ENCODE measurements at places on chromosomes 1 and 21.

DNA sequence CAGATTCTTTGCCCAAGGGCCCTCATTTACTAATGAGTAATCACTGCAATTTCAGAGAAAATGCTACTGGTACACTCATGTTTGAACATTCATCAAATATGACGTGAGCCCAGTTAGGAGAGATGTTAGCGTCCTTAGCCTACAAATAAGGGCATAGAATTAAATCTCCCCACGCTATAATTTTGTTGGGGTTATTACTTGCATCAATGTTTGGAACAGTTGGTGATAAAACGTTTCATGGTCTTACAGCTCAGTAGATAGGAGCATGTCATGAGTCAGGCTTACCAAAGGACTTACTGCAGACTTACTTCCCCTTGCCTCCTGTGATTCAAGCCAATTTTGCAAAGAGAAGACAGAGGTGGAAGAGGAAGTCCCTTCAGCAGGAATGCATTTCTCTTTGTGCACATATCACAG is 304.0 kb downstream of the KIF26B start:
- no peak for DNase-seq

GRCh38 chr1:16078925-16079656 is 5.6 kb upstream of the FAM131C start:
- DNase-seq, result peak; percentile 52

GRCh38 chr1:219910716-219911115 is 17.6 kb downstream of the SLC30A10 start:
- no peak for DNase-seq

DNA sequence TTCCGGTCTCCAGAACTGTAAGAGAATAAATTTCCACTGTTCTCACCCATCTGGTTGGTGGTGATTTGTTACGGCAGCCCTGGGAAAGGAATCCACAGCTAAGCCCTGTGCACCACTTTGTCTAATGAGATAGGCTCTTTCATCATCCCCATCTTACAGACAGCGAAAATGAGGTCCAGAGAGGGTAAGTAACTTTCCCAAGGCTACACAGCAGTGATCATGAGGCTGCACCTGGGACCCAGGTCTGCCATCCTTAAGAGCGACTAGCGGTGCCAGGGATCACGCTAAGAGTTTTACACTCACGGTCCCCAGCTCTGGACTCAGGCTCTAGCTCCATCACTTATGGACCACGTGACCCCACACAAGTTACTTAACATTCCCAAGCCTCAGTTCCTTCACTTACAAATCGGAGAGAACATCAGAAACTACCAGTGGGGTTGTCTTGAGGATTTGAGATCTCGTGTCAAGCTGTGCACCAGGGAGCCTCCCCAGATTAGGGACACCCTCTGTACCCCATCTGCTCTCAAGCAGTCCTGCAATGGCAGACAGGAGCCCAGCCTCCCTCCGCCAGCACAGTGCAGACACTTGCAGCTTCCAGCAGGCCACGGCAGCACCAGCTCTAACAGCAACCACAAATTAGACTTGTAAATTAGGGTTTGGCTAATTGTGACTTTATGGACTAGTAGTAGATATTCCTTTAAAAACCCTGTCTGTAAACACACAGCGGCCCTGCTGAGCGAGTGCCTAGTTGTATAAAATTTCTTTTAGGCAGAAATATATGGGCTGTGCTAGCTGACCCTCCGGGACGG is 87.3 kb downstream of the DISP3 start:
- DNase-seq, result no peak

DNA sequence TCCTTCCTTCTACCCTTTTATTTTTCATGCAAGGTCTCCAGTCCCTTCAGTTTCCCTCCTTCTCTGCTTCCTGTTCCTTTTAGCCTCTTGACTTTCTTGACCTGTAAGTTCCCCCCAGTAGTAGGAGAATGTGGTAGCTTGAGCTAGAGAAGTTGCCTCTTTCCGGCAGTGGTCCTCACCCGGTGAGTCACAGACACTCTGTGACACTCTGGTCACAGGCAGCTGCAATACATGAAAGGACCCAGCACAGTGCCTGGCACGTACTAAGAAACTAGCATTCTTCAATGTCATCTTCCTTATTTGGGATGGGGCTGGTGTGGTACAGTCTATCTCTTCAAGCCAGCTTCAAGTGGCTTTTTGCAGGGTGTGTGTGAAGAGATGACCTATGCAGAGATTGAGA is 16.0 kb downstream of the PFKFB2 start:
- no peak for DNase-seq

DNA sequence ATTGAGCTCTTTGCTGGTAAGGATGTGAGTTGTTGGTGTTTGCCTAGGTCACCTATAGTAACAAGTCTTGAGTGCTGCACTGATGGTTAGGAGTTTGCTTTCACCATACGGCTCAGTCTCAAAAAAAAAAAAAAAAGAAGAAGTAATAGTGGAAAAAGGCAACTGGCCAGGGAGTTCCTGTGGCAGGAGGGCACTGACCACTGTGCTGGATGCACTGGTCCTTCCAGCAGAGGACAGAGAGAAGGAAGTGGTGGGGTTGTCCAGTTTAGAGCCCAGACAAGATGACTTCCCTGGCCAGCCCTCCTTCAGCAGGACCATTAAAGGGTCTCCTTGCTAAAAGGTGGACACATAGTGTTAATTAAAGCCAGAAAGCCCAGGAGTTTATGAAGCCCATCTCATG is 11.9 kb upstream of the PTCH2 start:
- DNase-seq, result no peak

DNA sequence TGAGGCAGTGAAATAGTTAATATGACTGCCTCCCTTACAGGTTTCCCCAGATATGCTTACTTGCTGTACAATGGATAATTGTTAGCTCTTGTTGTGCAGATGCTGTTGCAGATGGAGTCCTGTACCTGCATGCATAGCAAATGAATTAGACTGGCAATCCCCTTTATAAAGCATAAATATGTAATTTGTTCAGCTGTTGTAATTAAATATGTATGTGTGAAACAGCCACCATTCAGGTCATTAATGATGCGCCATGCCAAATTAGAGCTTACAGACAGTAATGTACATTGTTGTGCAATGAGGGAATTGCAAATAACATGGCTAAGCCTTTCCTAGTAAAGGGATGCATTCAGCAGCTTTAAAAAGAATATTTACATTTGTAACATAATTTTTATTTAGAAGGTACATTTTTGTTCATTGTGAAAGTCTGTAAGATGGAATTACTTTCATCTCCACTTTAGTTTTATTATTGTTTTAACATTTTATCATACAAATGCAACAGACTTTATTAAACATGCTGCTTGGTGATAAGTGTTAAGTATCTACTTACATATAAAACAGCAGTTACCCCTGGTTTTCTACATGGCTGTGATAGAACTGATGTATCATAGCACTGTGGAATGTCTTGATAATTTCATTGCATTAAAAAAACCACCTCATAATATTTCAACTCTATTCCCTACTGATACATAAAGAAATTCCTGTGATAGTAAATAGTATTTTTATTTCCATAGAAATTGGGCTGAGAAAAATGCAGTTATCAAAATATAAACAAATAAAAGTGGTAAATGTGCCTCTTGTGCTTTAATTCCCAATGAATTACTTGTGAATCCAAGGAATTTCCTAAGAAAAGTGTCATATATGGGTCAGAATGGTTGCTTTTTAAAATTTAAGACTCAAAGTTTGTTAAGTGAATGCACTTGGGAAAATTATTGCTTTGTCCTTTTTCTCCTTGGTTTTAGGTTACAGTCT is 99.0 kb downstream of the NFIA start:
- no peak for DNase-seq

DNA sequence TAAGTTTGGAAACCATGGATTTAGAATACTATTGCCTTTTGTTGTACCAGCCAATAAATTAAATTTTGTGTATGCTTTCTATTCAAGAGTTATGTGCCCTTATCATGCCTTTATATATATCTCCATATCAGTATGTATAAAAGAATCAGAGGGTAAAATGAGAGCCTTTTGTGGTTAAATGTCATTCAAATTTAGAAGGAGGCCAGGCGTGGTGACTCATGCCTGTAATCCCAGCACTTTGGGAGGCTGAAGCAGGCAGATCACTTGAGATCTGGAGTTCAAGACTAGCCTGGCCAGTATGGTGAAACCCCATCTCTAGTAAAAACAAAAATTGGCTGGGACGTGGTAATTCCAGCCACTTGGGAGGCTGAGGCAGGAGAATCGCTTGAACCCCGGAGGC is 88.9 kb downstream of the XPR1 start:
- no peak for DNase-seq

- no peak for DNase-seq
These were observed 16.6 kb downstream of the ATP1A1 start for GRCh38 chr1:116389686-116390085.

DNA sequence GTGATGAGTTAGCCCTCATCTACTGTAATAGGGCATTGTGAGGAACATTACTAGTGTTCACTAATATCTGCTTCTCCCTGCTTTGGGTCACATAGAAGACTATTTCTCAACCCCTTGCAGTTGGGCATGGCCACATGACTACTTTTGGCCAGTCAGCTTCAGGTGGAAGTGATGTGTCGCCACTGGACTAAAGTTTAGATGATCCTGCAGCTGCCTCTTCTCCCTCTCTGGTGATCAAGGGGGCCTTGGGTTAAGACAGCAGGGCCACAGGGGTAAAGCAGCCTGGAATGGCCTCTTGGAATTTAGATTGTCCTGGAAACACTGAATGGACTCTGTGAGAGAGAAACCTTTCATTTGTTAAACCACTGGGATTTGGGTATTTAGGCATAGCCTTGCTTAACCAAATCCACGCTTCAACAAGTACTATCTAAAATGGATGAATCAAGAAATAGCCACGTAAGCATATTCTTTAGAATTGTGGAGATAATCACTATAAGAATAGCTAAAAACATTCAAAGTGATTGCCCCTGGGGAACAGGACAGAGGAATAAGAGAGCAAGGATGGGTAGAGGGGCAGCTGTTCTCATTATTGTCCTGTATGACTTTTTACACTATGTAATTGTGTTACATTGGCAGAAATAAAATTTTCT is 41.2 kb downstream of the OPRD1 start:
- DNase-seq, result no peak

DNA sequence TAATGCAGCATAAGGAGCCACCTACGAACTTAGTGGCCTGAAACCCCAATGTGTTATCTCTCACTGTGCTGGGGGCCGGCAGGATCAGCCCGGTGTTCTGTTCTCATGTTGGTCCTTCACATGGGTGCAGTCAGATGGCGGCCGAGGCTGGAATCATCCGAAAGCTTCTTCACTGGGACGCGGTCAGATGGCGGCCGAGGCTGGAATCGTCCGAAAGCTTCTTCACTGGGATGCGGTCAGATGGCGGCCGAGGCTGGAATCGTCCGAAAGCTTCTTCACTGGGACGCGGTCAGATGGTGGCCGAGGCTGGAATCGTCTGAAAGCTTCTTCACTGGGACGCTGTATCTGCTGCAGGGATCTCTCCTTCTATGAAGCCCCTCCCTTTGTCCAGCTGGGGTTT is 12.6 kb upstream of the PCBP3 start:
- DNase-seq, result no peak

- no peak for DNase-seq
These were observed 206.3 kb downstream of the PDE4B start for GRCh38 chr1:65998763-65999583.

GRCh38 chr1:178871551-178872320 is 859 bp upstream of the ANGPTL1 start:
- no peak for DNase-seq

- no peak for DNase-seq
These were observed 143.9 kb upstream of the FMN2 start for GRCh38 chr1:239947801-239948200.

GRCh38 chr1:160726498-160727315 is 12.3 kb upstream of the SLAMF7 start:
- DNase-seq, result no peak

DNA sequence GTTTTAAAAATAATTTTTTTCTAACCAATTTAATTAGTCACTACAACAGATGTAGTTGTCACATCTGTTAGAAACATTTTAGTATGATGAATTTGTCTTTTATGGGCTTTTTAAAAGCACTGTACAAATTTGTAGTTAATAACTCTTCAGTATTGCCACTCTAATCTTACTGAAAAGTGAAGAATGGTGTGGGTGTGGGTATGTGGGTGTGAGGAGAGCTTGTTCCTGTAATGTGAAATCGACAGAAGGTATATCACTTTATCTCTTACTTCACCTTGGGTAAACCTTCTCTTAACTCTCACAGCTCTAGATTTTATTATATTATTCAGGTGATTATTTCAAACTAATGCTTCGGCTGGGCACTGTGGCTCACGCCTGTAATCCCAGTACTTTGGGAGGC is 42.5 kb downstream of the TMEM200B start:
- no peak for DNase-seq

GRCh38 chr1:34018285-34018684 is 146.7 kb downstream of the CSMD2 start:
- DNase-seq, result no peak

GRCh38 chr1:182368358-182368757 is 23.2 kb downstream of the GLUL start:
- no peak for DNase-seq

DNA sequence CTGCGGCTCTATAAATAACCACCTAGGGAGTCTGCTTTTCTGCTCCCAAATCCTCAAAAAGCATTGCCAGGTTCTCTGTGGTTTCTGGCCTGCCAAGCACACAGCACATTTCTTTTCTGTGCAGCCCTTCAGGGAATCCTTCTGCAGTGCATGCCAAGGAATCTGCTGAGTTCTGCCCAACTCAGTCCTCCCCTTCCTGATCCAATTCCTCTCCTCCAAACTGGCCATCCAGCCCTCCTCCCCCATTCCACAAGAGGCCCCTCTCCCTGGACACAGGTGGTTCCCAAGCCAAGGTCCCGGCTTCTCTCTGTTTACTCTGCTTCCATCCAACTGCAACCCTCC is 61.8 kb downstream of the HIVEP3 start:
- DNase-seq, result no peak

GRCh38 chr21:44297525-44298290 is 2.1 kb upstream of the PFKL start:
- peak; percentile 40 for DNase-seq

DNA sequence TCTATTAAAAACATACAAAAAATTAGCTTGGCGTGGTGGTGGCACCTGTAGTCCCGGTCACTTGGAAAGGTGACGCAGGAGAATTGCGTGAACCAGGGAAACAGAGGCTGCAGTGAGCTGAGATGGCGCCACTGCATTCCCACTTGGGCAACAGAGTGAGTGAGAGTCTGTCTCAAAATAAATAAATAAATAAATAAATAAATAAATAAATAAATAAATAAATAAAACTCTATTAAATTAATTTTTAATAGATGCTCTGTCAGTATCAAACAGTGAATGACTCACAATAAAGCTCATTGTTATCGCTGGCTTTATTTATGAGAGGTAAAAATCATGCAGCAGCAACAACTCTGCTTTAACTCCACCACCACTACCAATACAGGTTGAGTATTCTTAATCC is 72.8 kb downstream of the ABL2 start:
- DNase-seq, result no peak

All from stimulated activated CD8-positive, alpha-beta memory T cell treated with anti-CD3 and anti-CD28 coated beads, Interleukin-7, amount 100 ng/mL, for 1 hour (primary cell).